Activated CD8-positive, alpha-beta T cell treated with anti-CD3 and anti-CD28 coated beads, Interleukin-2, amount 10 ng/mL, durations not matched to agents 7 days and 5 days (primary cell): ENCODE measurements at places on chromosomes 13 and 19. TPM values are rescaled to one million over a fixed set of nuclear protein-coding genes. Genes with fewer than 3 reads are reported as not detected.

- no peak for DNase-seq
- no peak overlapping the region for H3K27ac ChIP-seq
- H3K27me3 ChIP-seq: peaks cover 22% of the 10 kb centered on the region
- peaks cover 16% of the 10 kb centered on the region for H3K4me1 ChIP-seq
- H3K4me3 ChIP-seq: no peak overlapping the region
These were observed 1.5 kb downstream of the NEK5 start for GRCh38 chr13:52127378-52127777.

GRCh38 chr19:43527860-43528622 lies 1.0 kb upstream of the ETHE1 start:
- no peaks in the 10 kb centered on the region for H3K27me3 ChIP-seq
- DNase-seq: no peak
- peaks cover 32% of the 10 kb centered on the region for H3K4me1 ChIP-seq
- H3K4me3 ChIP-seq: peak overlapping the region; percentile 12
- no peak overlapping the region for H3K27ac ChIP-seq

GRCh38 chr13:102825921-102826706 lies 19.7 kb upstream of the ERCC5 start:
- H3K36me3 ChIP-seq: peaks cover 34% of the 10 kb centered on the region
- DNase-seq: no peak
- H3K27me3 ChIP-seq: no peaks in the 10 kb centered on the region

Gene ZNF816
- 12.9 TPM for total RNA-seq

- DNase-seq: no peak
- H3K27me3 ChIP-seq: no peaks in the 10 kb centered on the region
- H3K27ac ChIP-seq: peak overlapping the region; percentile 76
- no peaks in the 10 kb centered on the region for H3K36me3 ChIP-seq
- H3K4me3 ChIP-seq: peak overlapping the region; percentile 79
- peaks cover 44% of the 10 kb centered on the region for H3K4me1 ChIP-seq
These were observed 377 bp downstream of the CA11 start for GRCh38 chr19:48645620-48646000.

DNA sequence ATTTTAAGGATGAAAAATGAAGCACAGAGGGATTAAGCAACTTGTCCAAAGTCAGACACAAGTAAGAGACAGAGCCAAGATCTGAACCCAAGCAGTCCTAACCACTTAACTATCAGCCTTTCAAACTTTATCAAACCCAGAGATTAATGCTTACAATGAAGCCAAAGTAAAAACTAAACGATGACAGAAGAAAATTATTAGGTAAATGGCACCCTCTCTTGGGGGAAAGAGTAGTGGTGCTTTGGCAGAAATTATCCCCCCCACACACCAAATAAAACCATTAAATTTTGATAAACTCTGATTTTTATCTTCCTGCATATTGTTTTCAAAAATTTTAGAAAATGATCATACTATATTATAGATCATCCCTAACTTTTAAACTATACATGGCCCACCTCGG lies 329.2 kb downstream of the SLC7A1 start:
- no peak overlapping the region for H3K4me3 ChIP-seq
- DNase-seq: no peak
- H3K36me3 ChIP-seq: no peaks in the 10 kb centered on the region
- H3K27ac ChIP-seq: no peak overlapping the region

Gene LILRA1
- total RNA-seq: not detected

GRCh38 chr19:10010247-10010691 lies at the start of gene COL5A3:
Gene COL5A3 (minus strand): TSS chr19:10010504. CDS start chr19:10010385, 119 bp downstream.
- H3K4me3 ChIP-seq: no peak within 1 kb of the TSS
- no peak for DNase-seq
- H3K36me3 ChIP-seq: no peaks in the 10 kb centered on the region
- H3K27ac ChIP-seq: no peak within 1 kb of the TSS

GRCh38 chr19:35488677-35489076 lies 1.6 kb downstream of the KRTDAP start:
- no peak overlapping the region for H3K4me3 ChIP-seq
- no peak overlapping the region for H3K27ac ChIP-seq
- H3K27me3 ChIP-seq: peaks cover 32% of the 10 kb centered on the region
- H3K36me3 ChIP-seq: no peaks in the 10 kb centered on the region
- no peaks in the 10 kb centered on the region for H3K4me1 ChIP-seq

DNA sequence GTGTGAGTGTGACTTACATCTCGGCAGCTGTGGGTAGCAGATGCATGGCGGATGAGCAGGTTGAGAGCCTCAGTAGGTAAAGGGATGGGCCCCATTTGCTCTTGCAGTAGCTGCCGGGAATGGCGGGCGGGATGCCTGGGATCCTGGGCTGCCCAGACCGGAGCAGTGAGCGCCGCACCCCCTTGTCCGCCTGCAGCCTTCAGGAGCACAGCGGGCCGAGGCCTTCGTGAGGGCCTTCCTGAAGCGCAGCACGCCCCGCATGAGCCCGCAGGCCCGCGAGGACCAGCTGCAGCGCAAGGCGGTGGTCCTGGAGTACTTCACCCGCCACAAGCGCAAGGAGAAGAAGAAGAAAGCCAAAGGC lies 4.1 kb downstream of the POP4 start:
- no peaks in the 10 kb centered on the region for H3K27me3 ChIP-seq
- no peak for DNase-seq
- no peak overlapping the region for H3K4me3 ChIP-seq
- H3K4me1 ChIP-seq: peaks cover 28% of the 10 kb centered on the region
- peaks cover 50% of the 10 kb centered on the region for H3K36me3 ChIP-seq

Gene PHF11
- 94.8 TPM for total RNA-seq

DNA sequence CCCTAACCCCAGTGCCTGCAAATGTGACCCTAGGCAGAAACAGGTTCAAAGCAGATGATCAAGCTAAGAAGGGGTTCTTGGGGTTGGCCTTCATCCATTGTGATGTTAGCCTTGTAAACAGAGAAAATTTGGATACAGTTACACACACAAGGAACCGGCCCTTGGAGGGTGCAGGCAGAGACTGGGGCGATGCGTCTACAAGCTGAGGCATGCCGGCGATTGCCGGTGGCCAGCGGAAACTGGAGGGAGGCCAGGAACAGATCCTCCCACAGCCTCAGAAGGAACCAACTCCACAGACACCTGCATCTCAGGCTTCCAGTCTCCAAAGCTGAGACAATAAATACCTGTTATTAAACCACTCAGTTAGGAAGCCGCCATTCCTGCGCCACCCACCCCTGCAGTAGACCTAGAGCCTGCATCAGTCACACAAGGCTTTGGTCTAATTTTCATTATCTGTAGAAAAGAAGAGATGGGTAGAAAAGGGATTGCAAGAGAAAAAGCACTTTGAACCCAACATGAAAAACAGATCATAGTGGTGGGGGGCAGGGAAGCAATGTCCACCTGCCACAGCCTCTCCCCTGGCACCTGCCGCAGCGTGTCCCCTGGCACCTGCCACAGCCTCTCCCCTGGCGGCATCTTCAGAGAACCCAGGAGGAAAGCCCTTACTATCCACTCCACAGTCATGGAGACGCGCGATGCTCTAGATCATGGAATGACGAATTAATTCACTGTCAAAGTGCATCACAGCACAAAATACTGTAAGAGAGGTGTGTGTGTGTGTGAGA lies 119.7 kb upstream of the SOX1 start:
- DNase-seq: no peak
- no peaks in the 10 kb centered on the region for H3K4me1 ChIP-seq
- H3K4me3 ChIP-seq: no peak overlapping the region
- no peaks in the 10 kb centered on the region for H3K36me3 ChIP-seq
- H3K27me3 ChIP-seq: no peaks in the 10 kb centered on the region

GRCh38 chr13:46142776-46143175 lies 37.9 kb upstream of the CPB2 start:
- peaks cover 81% of the 10 kb centered on the region for H3K36me3 ChIP-seq

Gene FFAR1
- not detected for total RNA-seq

- no peak overlapping the region for H3K27ac ChIP-seq
- H3K4me1 ChIP-seq: no peaks in the 10 kb centered on the region
- no peaks in the 10 kb centered on the region for H3K36me3 ChIP-seq
- H3K27me3 ChIP-seq: peaks cover 8% of the 10 kb centered on the region
These were observed 56.4 kb upstream of the STARD13 start for GRCh38 chr13:33341861-33342452.

DNA sequence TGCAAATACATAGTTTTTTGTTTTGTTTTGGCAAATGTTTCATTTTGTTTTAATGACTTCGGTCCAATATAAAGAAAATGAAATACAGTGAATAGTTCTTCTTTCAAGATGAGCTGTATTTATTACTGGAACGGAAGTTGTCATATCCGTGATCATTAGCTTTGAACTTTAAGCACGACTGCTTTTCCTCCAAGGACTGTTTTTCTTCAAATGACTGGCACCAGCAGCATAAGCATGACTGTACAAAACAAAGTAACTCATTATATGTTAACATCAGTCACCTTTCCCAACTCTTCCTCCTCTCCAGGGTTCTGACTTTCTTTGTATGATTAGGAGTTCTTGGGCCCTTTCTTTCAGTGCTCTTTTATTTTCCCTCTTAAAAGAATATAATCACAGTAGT lies 20.5 kb downstream of the EDNRB start:
- no peaks in the 10 kb centered on the region for H3K36me3 ChIP-seq
- no peak for DNase-seq
- no peak overlapping the region for H3K27ac ChIP-seq
- no peaks in the 10 kb centered on the region for H3K27me3 ChIP-seq
- H3K4me1 ChIP-seq: no peaks in the 10 kb centered on the region
- no peak overlapping the region for H3K4me3 ChIP-seq

DNA sequence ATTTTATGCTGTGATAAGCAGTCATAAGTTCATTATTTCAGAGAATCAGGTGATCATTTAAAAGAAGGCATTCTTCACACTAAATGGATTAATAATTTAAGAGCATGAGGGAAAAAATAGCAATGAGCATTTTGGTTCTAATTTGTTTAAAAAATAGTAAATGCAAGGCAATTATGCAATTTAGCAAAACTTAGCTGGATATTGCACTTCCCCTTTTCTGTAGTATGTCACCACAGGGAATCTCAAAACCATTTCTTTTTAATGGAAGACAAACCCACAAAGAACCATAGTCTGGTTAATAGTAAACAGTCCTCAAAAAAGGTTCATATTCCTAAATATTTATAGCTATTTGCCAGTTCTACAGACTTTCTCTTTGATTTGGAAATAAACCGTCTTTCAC lies 30.2 kb downstream of the COG6 start:
- H3K4me1 ChIP-seq: peaks cover 22% of the 10 kb centered on the region
- H3K36me3 ChIP-seq: peaks cover 22% of the 10 kb centered on the region
- no peaks in the 10 kb centered on the region for H3K27me3 ChIP-seq
- no peak overlapping the region for H3K27ac ChIP-seq
- H3K4me3 ChIP-seq: no peak overlapping the region

- H3K36me3 ChIP-seq: peaks cover 32% of the 10 kb centered on the region
- H3K4me1 ChIP-seq: peaks cover 3% of the 10 kb centered on the region
- no peak overlapping the region for H3K27ac ChIP-seq
These were observed 46.9 kb downstream of the FNDC3A start for GRCh38 chr13:49022472-49023144.

DNA sequence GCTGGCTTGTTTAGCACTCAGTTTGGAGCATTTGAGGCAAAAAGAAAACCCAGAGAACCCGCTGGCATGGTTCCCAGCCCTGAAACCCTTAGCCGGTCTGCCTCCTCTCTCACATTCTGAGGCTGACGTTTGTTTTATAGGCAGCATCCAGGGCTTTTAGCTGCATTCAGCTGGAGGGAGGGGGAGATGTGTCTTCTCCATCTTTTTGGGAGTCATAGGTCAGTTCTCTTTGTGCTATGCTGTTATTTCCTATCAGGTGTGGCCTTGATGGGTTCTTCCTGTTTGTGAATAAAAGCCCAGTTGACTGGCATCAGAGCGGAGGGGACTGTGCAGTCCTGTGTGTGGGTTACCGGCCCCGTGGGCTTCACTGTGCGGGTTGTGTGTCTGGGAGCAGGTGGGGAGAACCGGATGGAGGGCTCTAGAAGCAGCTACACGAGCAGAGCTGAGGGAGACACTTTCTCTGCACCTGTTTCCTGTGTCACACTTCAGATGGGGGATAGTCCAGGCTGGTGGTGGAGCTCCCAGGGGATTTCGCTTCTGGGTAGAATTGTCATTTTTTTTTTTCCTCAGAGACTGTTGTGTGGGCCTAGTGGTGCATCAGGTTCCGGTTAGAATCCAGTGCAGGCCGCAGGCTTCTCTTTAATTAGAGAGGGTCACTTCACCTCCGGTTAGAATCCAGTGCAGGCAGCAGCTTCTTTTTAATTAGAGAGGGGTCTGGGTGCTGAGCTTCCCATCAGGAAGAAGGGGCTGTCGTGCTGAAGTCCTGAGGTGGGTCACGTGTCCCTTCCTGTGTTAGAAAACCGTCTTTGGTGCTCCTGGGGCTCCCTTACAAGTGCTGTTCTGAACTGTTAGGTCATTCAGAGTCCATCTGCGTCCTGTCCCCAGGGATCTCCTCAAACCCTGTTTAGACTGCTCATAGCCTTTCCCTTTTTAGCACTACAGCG lies 69.6 kb downstream of the ARHGEF7 start:
- peaks cover 92% of the 10 kb centered on the region for H3K4me1 ChIP-seq
- H3K27me3 ChIP-seq: no peaks in the 10 kb centered on the region
- H3K4me3 ChIP-seq: peak overlapping the region; percentile 58

GRCh38 chr19:16064209-16064889 lies 11.9 kb upstream of the TPM4 start:
- H3K4me3 ChIP-seq: no peak overlapping the region
- no peak overlapping the region for H3K27ac ChIP-seq
- peaks cover 34% of the 10 kb centered on the region for H3K4me1 ChIP-seq
- peaks cover 12% of the 10 kb centered on the region for H3K27me3 ChIP-seq

DNA sequence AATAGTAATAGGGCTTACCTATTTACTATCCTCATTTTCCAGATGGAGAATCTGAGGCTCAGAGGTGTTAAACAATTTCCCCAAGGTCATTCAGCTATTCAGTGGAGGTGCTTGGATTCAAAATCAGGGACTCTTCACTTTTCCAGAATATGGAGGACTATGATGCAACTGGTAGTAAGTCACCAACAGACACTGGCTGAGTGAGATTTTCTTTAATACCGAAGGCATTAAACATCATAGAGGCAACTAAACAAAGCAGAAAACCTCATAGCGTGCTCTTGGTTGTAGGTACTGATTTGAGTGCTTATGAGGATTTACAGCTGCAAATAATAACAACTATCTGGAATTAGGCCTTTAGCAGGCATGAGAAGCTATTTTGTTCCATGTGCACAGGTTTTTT lies 134.4 kb downstream of the DLEU7 start:
- no peak overlapping the region for H3K4me3 ChIP-seq
- H3K27me3 ChIP-seq: peaks cover 9% of the 10 kb centered on the region
- no peak overlapping the region for H3K27ac ChIP-seq

GRCh38 chr13:27130223-27130978 lies 41.2 kb downstream of the USP12 start:
- no peak overlapping the region for H3K4me3 ChIP-seq
- H3K27ac ChIP-seq: peak overlapping the region; percentile 76
- H3K4me1 ChIP-seq: peaks cover 77% of the 10 kb centered on the region
- H3K36me3 ChIP-seq: peaks cover 33% of the 10 kb centered on the region
- H3K27me3 ChIP-seq: no peaks in the 10 kb centered on the region
- DNase-seq: no peak

DNA sequence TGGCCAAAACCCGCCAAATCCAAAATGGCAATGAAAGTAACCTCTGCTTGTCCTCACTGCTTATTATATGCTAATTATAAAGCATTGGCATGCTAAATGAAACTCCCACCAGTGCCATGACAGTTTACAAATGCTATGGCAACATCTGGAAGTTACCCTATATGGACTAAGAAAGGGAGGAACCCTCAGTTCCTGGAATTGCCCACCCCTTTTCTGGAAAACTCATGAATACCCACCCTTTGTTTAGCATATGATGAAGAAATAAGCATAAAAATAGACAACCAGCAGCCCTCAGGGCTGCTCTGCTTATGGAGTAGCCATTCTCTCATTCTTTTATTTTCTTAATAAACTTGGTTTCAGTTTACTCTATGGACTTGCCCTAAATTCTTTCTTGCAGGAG lies 269.8 kb downstream of the OLFM4 start:
- no peaks in the 10 kb centered on the region for H3K27me3 ChIP-seq
- no peak overlapping the region for H3K27ac ChIP-seq
- H3K4me3 ChIP-seq: no peak overlapping the region
- no peak for DNase-seq
- H3K36me3 ChIP-seq: no peaks in the 10 kb centered on the region
- no peaks in the 10 kb centered on the region for H3K4me1 ChIP-seq

Gene POSTN
- not detected for total RNA-seq

Gene ZNF681
- total RNA-seq: 5.5 TPM
